ENCODE measurements at places on chromosomes 2 and 18. TPM values are rescaled to one million over a fixed set of nuclear protein-coding genes. Genes with fewer than 3 reads are reported as not detected.

- DNase-seq, result no peak
These were observed 220.0 kb upstream of the TANK start for GRCh38 chr2:160940271-160940670.

Gene GATA6
- total RNA-seq, result 52.7 TPM

- DNase-seq, result no peak
These were observed 198.4 kb downstream of the RBM43 start for GRCh38 chr2:151063271-151063670.

Gene RNU2-63P
- total RNA-seq, result 2.3 TPM

GRCh38 chr2:189267925-189268579 lies 88.5 kb upstream of the COL5A2 start:
- no peak for DNase-seq

- DNase-seq, result no peak
These were observed at the start of gene ZAP70 for GRCh38 chr2:97713296-97714083. Gene ZAP70, plus strand, starts transcription at chr2:97713576. Its CDS starts 10,461 bp downstream, at chr2:97724037.

DNA sequence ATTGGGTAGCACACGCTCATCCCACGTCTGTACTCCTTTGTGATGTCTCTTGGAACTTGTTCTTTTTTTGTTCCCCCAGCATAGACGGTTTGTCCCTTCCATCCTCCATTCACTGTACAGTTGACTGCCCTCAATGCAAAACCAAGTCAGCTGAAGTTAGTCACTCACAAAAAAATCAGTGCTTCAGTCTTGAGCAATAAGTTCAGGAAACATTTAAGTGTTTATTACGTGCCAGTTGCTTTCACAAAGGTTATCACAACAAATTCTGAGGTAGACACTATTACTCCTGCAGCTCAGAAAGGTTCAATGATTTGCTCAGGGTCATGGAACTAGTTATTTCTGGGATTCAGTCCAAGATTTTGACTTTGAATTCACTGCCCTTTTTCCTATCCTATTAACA lies 102.2 kb downstream of the PDE1A start:
- no peak for DNase-seq

GRCh38 chr18:23257137-23257536 lies 121.9 kb downstream of the CABLES1 start:
- no peak for DNase-seq

Gene IKZF2
- 4.5 TPM for total RNA-seq

- no peak for DNase-seq
These were observed 235.9 kb downstream of the KLHL29 start for GRCh38 chr2:23620841-23621341.

- no peak for DNase-seq
These were observed 92.0 kb downstream of the ARMC9 start for GRCh38 chr2:231290321-231291015.

Gene RNF25
- 12.6 TPM for total RNA-seq
